ENCODE measurements at places on chromosomes 6 and 20.

- DNase-seq = no peak
Observed at GRCh38 chr20:41261790-41262717, 55.5 kb downstream of the ZHX3 start.

- no peak for DNase-seq
Observed at GRCh38 chr20:40319741-40320516, 369.1 kb downstream of the MAFB start.

DNA sequence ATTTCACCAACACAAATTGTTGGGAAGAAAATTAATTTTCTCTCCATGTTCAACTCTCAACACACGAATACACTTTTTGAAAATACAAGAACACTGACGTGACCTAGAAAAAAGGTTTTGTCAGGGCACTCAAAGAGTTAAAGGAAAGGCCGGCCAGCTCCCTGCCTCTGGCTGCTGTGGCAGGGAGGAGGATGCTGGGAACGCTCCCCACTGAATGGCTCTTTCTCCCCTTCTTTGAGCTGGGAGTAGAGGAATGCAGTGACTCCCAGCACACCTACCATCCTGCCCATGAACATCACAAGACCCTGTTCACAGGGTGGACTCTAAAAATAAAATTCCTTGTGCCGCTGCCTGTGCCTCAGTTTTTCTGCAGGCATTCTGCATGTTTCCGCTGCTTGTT, 47.0 kb downstream of the MAP3K5 start:
- no peak for DNase-seq

- DNase-seq = no peak
Observed at GRCh38 chr6:118770112-118770788, 118.9 kb upstream of the CEP85L start.

- DNase-seq = no peak
Observed at GRCh38 chr6:126633373-126633772, 293.5 kb downstream of the CENPW start.

Data from CD4-positive, alpha-beta T cell treated with Interferon gamma for 1 hour (primary cell).